ENCODE measurements at places on chromosomes 7 and 10. TPM values are rescaled to one million over a fixed set of nuclear protein-coding genes. Genes with fewer than 3 reads are reported as not detected.

HPS1 gene
- total RNA-seq, result 40.6 TPM

ASB4 gene
- not detected for total RNA-seq

CFAP70 gene
- total RNA-seq, result 0.06 TPM

SSC4D gene
- 1.8 TPM for total RNA-seq

SUN3 gene
- not detected for total RNA-seq

AGAP5 gene
- total RNA-seq, result 6.4 TPM

CYP17A1 gene
- total RNA-seq, result not detected

ASB10 gene
- not detected for total RNA-seq

CPA2 gene
- 0.26 TPM for total RNA-seq

PIP gene
- total RNA-seq, result not detected

ZNF425 gene
- total RNA-seq, result 1.1 TPM

TRIL gene
- total RNA-seq, result 4.8 TPM

CALML5 gene
- not detected for total RNA-seq

TEX47 gene
- total RNA-seq, result not detected

CPN1 gene
- total RNA-seq, result not detected

HOXA2 gene
- total RNA-seq, result not detected

MYL10 gene
- total RNA-seq, result 0.30 TPM

ATXN7L1 gene
- 32.8 TPM for total RNA-seq

HELLS gene
- total RNA-seq, result 181 TPM

TLL2 gene
- total RNA-seq, result 0.09 TPM

TMEM229A gene
- total RNA-seq, result 22.2 TPM

MGAM2 gene
- not detected for total RNA-seq

TMEM72 gene
- 0.80 TPM for total RNA-seq

CYP3A4 gene
- not detected for total RNA-seq

ANKRD30A gene
- not detected for total RNA-seq

PRLHR gene
- not detected for total RNA-seq

TMEM176A gene
- 2.3 TPM for total RNA-seq

CDC14C gene
- not detected for total RNA-seq

GSTO1 gene
- 123 TPM for total RNA-seq

NPSR1 gene
- not detected for total RNA-seq

PTN gene
- 0.41 TPM for total RNA-seq

TRAPPC14 gene
- total RNA-seq, result 22.6 TPM

CFTR gene
- 0.37 TPM for total RNA-seq

ATP6V0A4 gene
- total RNA-seq, result not detected

NUTM2E gene
- total RNA-seq, result 0.49 TPM

LRIT1 gene
- not detected for total RNA-seq

FAM25A gene
- not detected for total RNA-seq

LRRC17 gene
- total RNA-seq, result 9.2 TPM

OGDHL gene
- 2.6 TPM for total RNA-seq

PLPP4 gene
- not detected for total RNA-seq

EZH2 gene
- total RNA-seq, result 123 TPM

UNCX gene
- total RNA-seq, result 1.9 TPM

SPDYE2 gene
- total RNA-seq, result not detected

LBX1 gene
- not detected for total RNA-seq

PDAP1 gene
- 157 TPM for total RNA-seq

TRIM73 gene
- 0.39 TPM for total RNA-seq

CRPPA gene
- 0.15 TPM for total RNA-seq

R3HCC1L gene
- 16.2 TPM for total RNA-seq

AKR1B1 gene
- total RNA-seq, result 104 TPM

PNLIP gene
- not detected for total RNA-seq

TMEM270 gene
- total RNA-seq, result not detected

Measured in A673 (cell line).